ENCODE measurements at places on chromosomes 2 and 18.
A peak's percentile ranks its signal among the peaks of the same experiment; 100 is the strongest.

DNA sequence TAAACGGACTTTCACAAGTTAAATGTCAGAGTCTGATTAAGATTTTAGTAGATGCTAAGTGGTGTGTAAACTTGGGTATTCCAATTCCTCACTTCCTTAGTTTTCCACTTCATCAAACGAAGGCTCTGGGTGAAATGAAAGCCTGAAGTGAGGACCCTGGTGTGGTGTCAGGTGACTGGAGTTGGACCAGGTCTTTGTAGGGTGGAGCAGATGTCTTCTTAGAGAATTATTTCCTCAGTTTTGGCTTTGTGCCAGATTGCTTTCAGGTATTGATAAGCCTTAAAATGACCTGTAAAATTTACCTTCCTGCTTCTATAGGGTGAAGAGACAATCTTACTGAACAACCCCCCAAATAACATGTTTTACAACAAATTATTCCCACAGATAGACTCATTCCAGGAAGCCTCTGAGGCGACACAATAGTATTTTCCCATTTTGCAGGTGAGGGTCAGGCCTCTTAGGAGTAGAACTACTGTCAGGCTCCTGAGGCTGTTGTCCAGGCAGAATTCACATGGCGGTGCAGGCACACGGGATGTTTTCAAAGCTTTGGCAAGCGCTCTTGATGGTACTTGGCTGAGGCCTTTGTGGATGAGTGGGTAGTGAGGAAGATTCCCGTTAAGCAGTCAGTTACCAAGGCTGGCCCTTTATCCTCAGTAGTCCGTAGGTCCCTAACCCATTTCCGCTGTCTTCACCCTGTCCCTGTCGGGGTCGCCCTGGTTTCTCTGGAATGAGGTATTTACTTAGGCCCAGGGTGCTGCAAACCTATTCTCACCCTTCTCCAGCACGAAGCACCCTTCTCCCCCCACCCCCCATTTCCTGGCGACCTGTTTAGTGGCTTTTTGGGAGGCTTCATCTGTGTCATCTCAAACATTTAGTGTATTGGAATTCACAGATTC, 6.6 kb downstream of the RPS7 start:
- no peak for DNase-seq

GRCh38 chr18:49926106-49926745, 112.9 kb upstream of the ACAA2 start:
- DNase-seq = no peak

- DNase-seq = no peak
These were observed 9.2 kb downstream of the D2HGDH start for GRCh38 chr2:241743620-241744019.

DNA sequence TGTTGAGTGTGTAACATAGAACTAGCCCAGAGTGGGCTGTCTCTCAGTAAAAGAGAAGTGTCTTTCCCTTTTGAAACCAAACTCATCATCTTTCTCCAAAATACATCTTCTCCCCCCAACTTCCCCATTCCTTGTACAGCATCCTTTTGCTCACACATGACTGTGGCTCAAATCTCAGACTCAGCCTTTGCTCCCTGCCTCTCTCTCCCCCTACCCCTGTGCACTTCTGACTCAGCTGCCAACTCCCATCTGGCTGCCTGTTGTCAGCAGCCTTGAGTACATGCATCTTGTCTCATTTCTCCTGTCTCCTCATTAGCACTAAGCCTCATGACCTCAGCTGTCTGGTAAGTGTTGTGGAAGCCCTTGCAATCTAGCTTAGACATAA, 18.1 kb upstream of the MGAT4A start:
- DNase-seq = no peak

DNA sequence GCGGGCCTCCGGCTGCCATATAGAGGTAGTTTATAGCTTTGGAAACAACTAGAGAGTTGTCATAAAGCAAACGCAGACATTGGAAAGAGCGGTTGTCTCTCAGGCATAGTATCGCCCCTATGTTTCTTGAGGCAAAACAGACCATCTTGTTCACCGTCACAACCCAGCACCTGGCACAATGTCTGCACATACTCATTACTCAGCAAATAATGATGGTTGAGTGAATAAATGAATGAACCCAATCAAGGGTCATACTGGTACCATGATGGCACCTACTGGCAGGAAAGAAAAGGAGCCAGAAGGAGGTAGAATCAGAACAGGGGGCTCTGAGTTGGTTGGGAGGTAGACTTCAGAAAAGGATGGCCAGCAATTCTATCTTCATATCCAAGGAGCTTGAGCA, 118.5 kb downstream of the ANTXR1 start:
- no peak for DNase-seq

GRCh38 chr2:227578642-227579041, 20.1 kb upstream of the SCYGR2 start:
- DNase-seq = no peak

DNA sequence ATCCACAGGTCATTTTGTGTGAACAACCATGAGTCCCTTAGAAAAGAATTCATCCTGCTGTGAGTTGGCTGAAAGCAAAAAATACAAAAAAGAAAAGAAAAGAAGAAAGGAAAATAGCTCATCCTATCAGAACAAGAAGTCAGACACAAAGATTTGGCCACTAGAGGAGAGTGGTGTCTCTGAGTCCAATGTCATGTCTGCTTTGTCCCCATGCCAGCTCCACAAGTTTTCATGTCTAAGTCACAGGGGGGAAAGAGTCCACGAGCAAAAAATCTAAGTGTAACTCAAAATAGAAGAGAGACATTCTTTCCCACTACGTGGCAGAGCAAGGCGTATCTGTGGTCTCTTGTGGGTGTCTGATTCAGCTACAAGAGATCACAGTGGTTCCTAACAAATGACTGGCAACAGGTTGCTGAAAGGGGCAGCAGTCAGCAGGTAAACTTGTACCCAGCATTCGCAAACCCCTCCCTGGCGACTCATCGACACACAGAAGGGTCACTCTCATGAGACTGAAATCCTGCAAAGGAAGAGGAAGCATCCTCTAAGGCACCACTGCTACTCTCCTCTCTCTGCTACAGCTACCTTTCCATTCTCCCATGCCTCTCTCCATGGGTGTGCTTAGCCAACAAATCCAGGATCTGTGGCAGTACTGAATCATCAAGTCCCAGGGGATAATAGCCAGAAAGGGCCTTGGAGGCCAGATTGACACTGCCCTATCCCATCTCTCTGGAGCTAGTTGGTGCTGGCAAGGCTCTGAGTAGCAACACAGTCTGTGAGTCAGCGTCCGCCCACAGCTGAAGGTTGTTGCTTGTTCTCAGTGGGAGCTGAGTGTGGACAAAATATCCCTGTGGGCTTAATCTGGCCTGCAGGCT, 123.0 kb upstream of the SLC39A10 start:
- peak; percentile 20 for DNase-seq

- no peak for DNase-seq
These were observed 16.9 kb downstream of the CASP10 start for GRCh38 chr2:201199847-201200246.

DNA sequence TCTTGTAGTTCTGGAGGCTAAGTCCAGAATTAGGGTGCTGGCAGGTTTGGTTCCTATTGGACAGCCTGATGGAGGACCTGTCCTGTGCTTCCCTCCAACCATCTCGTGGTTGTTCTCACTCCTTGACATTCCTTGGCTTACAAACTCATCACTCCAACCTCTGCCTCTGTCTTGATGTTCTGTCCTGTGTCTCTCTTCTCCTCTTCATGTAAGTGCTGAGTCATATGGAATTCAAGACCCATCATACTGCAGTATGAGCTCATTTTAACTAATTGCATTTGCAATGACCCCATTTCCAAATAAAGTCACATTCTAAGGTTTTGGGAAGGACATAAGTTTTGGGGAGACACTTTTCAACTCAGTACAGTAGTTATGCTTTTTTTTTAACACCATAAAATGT, 374.7 kb downstream of the TRIB2 start:
- no peak for DNase-seq

GRCh38 chr18:78239090-78239457, 740.5 kb upstream of the SALL3 start:
- DNase-seq = no peak

- no peak for DNase-seq
These were observed 17.2 kb upstream of the HK2 start for GRCh38 chr2:74816540-74817303.

GRCh38 chr18:74567822-74568221, 29.8 kb upstream of the ZNF407 start:
- DNase-seq = no peak

DNA sequence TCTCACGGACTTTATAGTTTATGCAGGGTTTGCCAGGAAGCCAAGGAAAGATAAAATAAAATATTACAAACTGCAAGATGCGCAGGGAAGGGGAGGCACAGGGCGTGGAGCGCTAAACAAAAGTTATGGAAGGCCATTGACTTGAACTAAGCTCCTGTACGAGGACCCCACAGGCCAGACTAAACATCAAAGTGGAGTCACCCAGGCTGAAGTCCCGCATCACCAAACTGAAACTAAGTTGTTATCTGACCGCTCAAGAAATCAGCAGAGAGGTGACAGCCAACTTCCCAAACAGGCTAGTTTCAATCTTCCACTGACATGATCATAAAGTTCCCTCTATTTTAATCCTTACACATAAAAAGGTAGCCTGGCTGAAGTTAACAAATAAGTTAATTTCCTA, 90.5 kb upstream of the YWHAQ start:
- no peak for DNase-seq

GRCh38 chr2:24429197-24430074, 61.6 kb upstream of the NCOA1 start:
- no peak for DNase-seq

- no peak for DNase-seq
These were observed 76.8 kb downstream of the LYPD1 start for GRCh38 chr2:132593171-132593570.

DNA sequence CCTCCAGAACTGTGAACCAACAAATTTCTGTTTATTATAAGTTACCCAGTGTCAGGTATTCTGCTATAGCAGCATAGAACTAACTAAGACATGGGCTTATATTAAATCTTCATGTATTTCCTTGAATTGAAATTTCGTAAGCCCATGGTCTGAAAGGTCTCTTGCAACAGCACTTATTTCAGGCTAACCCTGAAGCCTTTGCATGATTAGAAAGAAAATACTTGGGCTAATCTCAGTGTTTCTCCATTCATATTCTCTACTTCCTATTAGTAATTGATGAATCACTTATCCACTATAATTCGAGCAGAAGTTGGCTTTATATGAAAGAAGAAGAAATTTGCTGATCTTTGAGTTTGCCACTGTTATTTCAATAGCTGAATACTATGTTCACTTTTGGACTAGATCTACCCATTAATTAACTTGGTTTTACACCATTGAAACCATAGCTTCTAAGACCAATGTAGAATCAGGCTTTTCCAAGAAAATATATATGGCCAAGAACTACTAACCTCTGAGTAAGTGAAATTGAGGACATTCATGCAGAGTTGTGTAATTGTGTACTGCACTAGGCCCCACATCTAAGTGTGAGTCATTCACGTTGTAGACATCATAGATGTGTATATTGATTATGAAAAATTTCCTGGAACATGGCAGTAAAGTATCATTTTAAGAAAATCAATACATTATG, 731.6 kb downstream of the SOCS6 start:
- DNase-seq = no peak

GRCh38 chr2:181882246-181883020, 9.1 kb upstream of the ITPRID2 start:
- no peak for DNase-seq

DNA sequence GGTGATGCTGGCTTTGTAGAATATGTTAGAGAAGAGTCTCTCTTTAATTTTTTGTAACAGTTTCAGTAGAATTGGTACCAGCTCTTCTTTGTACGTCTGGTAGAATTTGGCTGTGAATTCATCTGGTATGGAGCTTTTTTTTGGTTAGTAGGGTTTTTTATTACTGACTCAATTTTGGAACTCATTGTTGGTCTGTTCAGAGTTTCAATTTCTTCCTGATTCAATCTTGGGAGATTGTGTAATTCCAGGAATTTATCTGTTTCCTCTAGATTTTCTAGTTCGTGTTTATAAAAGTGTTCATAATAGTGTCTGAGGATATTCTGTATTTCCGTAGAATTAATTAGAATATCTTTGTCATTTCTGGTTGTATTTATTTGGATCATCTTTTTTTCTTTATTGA, 943.5 kb downstream of the TRIB2 start:
- no peak for DNase-seq

DNA sequence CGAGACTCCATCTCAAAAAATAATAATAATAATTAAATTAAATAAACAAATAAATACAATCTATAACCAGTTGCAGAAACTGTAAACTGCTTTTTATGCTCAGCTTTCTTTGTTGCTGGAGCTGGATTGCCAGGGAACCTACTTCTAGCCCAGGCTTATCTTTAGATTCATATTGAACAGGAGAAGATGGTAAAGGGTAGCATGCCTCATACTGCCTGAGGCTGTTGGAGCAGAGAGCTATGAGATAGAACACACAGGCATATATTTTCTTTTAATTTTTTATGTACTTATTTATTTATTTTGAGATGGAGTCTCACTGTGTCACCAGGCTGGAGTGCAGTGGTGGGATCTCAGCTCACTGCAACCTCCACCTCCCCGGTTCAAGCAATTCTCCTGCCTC, 28.7 kb upstream of the EML4 start:
- no peak for DNase-seq

DNA sequence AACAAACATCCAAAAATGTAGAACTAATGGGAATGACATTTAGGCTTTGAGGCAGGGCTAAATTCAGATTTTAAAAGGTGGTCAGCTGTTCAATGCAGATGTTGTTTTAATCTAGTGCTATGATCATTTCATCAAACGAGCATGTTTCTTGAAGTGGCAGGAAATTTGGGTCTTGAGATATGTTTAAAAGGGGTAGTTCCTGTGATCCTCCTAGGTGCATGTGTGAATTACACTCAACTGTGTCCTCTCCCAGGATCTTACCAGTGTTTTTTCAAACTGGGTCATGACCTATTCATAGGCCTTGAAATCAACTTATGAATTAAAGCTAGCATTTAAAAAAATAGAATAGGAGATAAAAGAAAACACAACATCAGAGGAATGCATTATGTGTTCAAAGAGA, 57.4 kb upstream of the ACMSD start:
- DNase-seq = no peak

DNA sequence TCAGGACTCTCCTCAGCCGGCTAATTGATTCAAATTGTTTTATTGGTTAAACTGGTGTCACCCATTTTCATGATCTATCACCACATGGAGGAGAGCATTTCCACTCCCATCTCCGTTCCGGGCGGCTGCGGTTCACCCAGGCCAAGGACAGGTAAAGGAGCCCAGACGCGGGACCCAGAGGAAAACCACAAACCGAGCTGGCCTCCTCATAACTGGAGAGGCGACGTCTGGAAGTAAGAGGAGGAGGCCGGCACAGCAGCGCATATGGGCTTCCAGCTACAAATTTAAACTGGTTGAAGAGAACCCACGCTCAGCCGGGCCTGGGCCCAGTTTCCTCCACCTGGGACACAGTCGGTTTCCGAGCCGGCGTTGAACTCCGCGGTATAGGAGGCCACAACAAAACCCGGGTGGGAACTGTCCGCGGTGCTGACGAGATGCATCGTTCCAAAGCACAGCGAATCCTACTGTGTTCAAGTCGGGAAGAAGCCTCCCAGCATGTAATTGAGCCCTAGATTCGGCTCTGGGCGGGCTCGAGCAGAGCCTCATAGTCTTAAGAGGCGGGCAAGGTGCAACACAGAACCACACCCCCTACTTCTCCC, 3.0 kb upstream of the SKOR2 start:
- peak; percentile 3 for DNase-seq

Measured in naive thymus-derived CD8-positive, alpha-beta T cell (primary cell).